ENCODE measurements at places on chromosomes 16 and 17.

DNA sequence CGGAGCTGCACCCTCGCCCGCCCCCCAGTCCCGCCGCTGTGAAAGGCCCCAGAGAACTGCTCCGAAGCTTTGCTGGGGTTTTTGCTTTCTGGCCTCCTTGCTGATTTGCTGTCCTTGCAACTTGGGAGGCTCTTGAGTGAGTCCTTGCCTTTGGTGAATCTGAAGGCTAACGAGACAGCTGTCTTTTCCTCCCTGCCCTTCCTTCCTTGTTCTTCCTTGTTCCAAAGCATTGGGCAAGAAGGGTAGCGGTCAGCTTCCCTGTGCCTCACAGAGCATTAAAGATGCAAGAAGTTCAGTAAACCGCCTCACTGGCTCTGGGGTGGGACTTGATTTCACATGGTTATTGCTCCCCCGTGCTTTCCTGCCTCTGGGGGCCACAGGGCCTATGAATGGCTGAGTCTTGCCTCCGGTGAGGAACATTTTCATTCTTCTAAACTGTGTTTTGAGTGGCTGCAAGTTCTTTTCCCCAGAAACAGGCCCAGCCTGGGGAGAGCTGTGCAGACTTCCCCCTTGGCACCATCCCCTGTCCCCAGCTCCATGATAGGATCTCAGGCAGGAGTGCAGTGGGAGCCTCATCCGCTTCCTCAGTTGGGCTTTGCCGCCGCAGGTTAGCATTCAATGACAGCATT lies 1.4 kb downstream of the YPEL2 start:
- peak; percentile 28 for DNase-seq

DNA sequence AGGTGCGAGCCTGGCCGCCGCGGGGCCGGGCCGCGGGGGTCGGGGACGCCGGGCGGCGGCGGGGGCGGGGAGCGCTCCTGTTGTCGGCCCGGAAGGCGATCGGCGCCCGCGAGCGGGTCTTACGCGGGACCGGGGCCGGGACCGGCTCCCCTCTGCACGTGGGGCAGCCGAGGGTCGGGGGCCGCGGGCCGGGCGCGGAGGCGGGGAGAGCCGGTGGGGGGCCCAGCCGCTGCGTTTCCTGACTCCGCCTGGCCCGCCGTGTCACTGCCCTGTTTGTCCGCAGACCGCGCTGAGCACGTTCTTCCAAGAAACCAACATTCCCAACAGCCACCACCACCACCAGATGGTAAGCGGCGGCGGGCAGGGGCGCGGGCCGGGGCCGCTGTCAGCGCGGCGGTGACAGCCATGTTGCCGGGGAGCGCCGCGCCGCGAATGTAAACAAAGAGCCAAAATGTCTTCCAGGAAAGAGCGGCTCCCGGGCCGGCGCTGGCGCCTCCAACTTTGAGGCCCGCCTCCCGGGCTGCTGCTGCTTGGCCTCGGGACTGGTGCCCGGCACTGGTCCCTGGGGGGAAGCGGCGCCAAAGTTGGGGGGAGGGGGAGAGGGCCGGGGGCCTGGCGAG lies 586 bp downstream of the UBALD2 start:
- peak; percentile 50 for DNase-seq

- no peak for DNase-seq
Measured at GRCh38 chr16:57503366-57503765, 17.1 kb upstream of the DOK4 start.

DNA sequence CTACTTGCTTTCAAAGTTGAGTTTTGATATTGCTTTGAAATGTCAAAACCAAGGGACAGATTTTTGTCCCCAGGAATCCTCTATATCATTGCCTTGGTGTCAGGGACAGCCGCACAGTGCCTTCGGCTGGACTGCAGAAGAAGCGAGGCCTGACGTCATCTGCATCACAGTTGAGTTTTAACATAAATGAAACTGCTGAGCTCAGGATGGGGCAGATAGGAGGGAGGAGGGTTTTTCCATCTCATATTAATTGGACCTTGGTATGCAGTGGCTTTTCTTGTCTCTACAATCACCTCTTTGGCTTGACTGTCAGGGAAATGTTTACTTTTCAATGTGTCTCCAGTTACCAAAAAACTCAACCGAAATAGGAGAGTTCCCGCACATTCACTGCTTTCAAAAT lies 111.3 kb downstream of the AATF start:
- DNase-seq, result no peak

DNA sequence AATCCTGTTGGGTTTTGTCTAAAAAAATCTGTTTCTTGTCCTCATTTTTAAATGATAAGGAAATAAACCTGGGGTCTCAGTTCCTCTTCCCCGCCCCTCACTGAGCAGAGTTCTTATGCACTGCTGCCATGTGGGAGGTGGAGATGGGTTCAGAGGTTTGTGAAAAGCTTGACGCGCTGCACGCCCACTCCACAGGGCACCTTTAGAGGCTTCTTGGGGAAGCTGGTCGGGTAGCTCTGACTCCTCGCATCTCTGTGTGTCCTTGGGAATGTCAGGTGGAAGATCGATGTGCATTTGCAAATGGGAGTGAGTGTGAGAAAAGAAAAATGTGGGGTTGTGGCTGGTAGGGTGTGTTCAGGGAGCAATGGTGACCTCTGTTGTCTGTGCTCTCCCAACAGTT lies 4.7 kb upstream of the ZNHIT3 start:
- DNase-seq, result no peak

DNA sequence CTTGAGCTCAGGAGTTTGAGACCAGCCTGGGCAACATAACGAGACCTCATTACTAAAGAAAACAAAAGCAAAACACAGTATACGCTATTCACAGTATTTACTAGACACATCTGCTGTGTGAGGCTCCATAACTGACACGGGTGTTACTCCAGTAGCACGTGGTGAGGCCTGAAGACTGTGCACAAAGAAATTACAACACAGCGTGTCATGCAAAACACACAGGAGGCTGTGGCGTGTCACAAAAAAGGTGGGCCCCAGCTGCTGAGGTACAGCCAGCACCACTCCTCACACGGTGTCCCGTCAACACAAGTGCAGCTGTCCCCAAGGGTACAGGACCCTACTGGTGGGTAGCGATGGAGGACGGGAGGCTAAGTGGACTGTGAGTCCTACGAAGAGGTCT lies 2.7 kb downstream of the CYBC1 start:
- no peak for DNase-seq

DNA sequence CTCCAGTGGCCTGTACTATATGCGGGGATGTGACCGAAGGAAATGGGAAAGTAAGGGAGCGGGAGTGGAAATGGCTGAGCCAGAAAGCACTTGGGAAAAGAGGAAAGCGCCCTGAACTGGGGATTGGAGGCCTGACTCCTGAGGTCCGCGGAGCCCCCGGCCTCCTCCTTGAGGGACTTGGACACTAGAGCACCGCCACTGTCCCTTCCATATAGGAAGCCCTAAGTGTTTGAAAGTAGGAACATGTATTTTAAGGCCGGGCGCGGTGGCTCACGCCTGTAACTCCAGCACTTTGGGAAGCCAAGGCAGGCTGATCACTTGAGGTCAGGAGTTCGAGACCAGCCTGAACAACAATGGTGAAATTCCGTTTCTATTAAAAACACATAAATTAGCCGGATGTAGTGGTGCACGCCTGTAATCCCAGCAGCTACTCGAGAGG lies 530 bp upstream of the ZDHHC7 start:
- no peak for DNase-seq

- DNase-seq, result no peak
Measured at GRCh38 chr16:75452464-75453190, 11.9 kb downstream of the TMEM170A start.

- no peak for DNase-seq
Measured at GRCh38 chr16:66479661-66480264, 52.7 kb downstream of the BEAN1 start.

- no peak for DNase-seq
Measured at GRCh38 chr16:21973945-21974344, 20.8 kb downstream of the UQCRC2 start.

DNA sequence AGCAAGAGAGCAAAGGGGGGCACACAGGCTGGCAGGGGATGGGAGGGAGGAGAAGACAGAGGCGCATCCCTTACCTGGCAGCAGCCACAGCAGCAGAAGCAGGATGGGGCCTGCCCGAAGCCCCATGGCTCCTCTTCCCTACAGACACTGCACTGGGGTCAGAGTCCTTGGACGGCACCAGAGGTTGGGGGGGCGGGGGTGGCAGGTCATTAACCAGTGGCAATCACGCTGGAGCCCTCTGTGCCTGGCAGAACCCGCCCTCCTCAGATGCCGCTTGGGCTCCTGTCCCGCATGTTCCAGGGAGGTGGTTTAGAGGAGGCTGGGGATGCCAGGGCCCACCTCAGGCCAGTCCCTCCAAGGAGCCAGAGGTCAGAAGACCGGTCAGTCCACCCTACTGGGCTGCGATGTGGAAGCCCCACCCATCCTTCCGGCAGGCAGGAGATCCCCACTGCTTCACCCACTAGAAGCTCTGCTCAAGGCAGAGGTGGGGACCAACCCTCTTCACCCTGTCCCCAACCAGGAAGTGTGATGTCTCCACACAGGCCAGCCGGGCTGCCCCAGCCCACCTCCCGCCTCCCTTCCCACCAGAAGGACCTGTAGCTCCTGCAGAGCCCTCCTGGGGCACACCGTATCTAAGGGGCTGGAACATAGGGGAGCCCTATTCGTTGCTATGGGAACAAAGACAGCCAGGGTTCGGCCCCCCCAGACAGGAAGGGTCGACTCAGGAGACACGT lies 11.7 kb downstream of the ZG16B start:
- no peak for DNase-seq

DNA sequence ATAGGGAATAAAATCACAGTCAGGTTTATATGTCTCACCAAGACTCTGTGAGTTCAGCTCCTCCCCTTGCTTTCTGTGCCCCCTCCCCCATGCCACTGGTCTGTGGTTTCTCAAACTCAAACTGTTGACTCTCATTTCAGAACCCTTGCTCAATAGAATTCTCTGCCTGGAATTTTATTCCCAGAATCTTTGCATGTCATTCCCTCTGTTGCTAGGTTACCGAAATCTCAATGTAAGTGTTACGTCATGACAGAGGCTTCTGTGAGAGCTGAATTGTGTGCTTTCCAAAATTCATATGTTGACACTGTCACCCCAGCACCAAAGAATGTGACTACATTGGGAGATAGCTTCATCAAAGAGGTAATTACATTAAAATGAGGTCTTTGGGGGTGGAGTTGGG lies 1938.8 kb downstream of the TP53TG3F start:
- DNase-seq, result no peak

GRCh38 chr16:12819126-12820117 lies 15.7 kb upstream of the CPPED1 start:
- peak; percentile 68 for DNase-seq

DNA sequence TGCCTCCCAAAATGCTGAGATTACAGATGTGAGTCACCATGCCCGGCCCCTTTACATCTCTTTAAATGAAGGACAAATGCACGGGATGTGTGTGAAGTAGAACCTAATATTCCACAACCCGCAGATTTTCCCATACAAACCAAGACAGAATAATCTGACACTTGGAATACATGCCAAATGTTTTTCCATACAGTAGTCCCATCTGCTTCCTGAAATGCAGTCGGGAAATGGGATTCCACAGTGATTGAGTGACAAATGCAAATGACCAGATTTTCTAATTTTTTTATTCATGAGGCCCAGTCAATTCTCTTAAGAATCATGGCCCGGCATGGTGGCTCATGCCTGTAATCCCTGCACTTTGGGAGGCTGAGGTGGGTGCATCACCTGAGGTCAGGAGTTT lies 6.8 kb upstream of the ZNF200 start:
- no peak for DNase-seq

DNA sequence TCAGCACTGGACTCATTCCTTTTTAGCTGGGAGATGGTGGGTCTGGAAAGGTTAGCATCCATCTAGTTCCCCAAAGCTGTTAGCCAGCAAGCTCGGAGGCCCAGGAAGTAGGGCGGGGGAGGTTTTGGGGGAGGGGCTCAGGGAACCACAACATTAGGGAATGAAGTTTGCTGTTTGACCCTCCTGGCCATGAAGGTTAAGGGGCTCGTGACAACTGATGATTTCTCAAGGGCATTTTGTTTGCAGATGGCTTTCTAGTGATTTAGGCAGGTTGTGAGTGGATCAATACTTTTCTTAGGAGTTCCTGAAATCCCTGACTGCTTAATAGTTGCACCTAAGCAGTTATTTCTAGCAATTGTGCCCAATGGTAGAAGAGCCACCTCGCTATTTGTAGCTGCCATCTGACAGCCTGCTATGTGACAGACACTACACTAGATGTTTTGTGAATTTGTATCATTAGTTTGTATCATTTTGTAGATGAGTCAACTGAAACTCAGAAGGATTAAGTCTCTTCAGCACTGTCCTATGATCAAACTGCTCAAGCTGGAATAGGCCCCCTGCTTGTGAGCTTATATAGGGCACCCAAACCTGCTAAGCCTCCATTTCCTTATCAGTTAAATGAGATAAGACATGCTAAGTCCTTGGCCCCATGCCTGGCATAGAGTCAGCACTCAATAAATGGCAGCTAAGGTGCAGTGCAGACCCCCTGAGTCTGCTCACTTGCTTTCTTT lies 146.4 kb downstream of the IRX3 start:
- DNase-seq, result no peak

GRCh38 chr17:6334386-6334785 lies 100.5 kb downstream of the AIPL1 start:
- DNase-seq, result no peak

GRCh38 chr16:70738083-70738977 lies 52.5 kb upstream of the MTSS2 start:
- DNase-seq, result peak; percentile 63

DNA sequence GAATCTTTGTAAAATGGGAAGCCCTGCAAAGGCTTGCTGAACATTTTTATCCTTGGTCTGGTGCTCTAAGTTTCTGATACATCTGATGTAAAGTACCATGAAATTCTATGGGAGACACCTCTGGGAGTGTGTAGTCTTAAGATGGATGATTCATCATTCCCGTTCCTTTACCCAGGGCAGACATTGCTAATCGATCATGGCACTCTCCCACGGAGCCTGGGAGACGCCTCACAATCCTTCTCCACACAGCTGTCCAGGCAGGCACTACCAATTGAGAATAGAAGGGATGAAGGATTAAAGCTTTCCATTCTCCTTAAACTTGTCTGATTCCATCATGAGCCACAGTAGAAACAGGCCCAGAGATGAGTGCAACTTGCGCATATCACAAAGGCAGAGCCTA lies 144.8 kb downstream of the GSG1L start:
- no peak for DNase-seq

GRCh38 chr16:88331989-88332920 lies 50.5 kb upstream of the ZNF469 start:
- DNase-seq, result no peak

DNA sequence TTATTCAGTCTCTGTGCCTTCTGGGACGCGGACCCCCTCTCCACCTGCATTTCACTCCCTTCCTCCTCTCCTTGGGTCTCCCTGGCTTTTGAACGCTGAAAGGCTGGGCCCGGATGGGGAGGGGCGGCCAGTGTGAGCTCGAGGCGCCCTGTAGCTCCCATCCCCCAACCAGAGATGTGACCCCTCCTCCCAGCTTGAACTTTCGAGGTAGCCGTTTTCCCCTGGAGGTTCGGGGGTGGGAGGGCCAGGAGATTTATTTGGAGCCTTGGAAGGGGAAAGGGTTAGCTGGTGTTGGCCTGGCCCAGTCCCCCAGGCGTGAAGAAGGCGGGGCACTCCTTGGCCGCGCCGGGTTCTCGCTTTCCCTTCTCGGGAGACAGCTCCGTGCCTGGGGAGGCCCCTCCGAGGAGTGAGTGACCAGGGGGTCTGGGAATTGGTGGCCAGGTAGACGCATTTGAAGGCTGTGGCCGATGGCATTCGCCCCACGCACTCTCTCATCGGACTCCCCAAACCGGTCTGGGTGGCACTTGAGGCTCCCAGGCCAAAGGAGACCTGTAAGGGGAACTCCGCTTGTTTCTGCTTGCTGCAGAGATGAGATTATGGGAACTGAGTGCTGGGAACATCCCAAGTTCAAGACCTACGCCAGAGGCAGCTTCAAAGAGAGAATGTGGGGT lies 942 bp downstream of the LDAF1 start:
- DNase-seq, result no peak

Measured in RPMI8226 (cell line).